ENCODE measurements at places on chromosomes 3 and 15. TPM values are rescaled to one million over a fixed set of nuclear protein-coding genes. Genes with fewer than 3 reads are reported as not detected.

DNA sequence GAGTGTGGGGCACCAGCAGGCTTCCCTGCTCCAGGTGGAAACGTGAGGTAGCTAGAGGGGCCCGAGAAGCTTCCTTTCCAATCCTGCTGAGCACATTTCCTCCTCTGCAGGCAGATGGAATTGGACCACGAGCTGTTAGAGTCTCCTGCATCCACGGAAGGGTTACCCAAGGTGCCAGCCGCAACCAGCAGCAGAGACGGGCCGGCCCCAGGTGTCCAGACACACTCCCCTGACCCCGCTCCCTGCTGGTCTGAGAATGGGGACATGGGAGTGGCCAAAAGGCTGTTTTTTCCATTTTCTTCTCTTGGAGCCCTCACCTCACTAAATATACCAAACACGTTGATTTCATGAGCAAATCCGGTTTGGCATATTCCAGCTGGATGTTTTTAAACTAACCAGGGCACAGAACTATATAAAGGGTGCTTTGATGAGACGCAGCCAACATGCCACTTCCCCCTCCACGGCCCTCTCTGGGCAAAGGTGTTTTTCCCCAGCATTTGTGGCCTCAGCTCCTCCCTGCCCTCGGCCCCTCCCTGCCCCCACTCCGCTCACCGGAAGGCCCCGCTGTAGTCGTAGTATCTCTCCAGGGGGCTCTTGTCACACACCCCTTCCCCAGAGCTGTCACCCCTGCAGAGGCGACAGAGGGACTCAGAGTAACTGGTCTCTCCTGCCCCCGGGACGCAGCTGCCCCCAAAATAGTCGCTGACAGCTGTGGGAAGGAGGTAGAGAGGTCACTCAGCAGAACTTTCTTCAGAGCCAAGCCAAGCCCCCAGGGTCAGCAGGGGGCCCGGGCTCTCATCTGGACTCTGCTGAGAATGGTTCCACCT lies 7.0 kb downstream of the MELTF start:
- no peaks in the 10 kb centered on the region for H3K27me3 ChIP-seq
- DNase-seq: peak; percentile 14
- H3K4me3 ChIP-seq: no peak overlapping the region
- no peak overlapping the region for H3K27ac ChIP-seq
- H3K4me1 ChIP-seq: peaks cover 14% of the 10 kb centered on the region
- no peaks in the 10 kb centered on the region for H3K36me3 ChIP-seq

ZNF502 gene
- 3.3 TPM for total RNA-seq

CKMT1A gene
- total RNA-seq: 147 TPM

DNA sequence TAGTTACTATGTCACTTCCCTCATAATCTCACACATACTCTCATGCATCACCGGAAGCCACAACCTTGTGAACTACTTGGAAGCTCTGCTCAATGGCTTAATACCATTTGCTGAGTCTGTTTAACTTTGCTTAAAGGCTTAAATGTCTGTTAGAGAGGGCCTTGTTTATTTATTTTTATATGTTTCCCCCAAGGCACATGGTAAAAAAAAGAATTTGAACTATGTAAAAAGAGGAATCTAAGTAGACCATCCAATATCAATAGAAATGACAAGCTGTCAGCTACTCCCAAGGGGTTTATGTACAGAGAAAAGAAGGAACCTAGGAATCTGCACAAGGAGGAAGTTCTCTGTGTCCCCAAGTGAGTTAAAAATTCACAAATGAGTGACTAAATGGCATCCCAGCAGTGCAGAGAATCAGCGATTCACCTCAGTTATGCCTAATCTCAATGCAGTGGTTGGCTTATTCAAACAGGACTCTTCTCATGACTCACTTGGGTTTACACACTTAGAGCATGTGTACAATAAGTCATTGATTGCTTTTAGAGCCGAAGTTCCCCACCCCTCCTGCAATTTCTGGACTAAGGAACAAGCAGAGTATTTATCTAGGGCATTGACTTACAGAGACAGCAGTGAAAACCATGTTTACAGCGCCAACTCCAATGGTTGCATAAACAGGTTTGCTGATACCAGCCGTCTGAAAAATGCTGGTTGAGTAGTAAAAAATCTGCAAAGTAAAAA lies 24.4 kb downstream of the SLC2A2 start:
- H3K36me3 ChIP-seq: no peaks in the 10 kb centered on the region
- peaks cover 6% of the 10 kb centered on the region for H3K4me1 ChIP-seq
- H3K27ac ChIP-seq: no peak overlapping the region
- DNase-seq: no peak
- H3K27me3 ChIP-seq: no peaks in the 10 kb centered on the region
- H3K4me3 ChIP-seq: no peak overlapping the region

- H3K27me3 ChIP-seq: no peaks in the 10 kb centered on the region
- no peak overlapping the region for H3K4me3 ChIP-seq
- H3K27ac ChIP-seq: no peak overlapping the region
- no peaks in the 10 kb centered on the region for H3K36me3 ChIP-seq
Observed at GRCh38 chr3:87161013-87161412, 66.1 kb upstream of the CHMP2B start.

SH2D7 gene
- 4.2 TPM for total RNA-seq

- DNase-seq: no peak
- no peak overlapping the region for H3K4me3 ChIP-seq
- H3K36me3 ChIP-seq: no peaks in the 10 kb centered on the region
- no peaks in the 10 kb centered on the region for H3K4me1 ChIP-seq
- H3K27ac ChIP-seq: no peak overlapping the region
- H3K27me3 ChIP-seq: no peaks in the 10 kb centered on the region
Observed at GRCh38 chr3:143565951-143566350, 282.3 kb downstream of the SLC9A9 start.

GRCh38 chr3:24155276-24155675 lies 210.2 kb downstream of the NR1D2 start:
- no peaks in the 10 kb centered on the region for H3K36me3 ChIP-seq
- no peaks in the 10 kb centered on the region for H3K27me3 ChIP-seq
- no peak overlapping the region for H3K4me3 ChIP-seq

DNA sequence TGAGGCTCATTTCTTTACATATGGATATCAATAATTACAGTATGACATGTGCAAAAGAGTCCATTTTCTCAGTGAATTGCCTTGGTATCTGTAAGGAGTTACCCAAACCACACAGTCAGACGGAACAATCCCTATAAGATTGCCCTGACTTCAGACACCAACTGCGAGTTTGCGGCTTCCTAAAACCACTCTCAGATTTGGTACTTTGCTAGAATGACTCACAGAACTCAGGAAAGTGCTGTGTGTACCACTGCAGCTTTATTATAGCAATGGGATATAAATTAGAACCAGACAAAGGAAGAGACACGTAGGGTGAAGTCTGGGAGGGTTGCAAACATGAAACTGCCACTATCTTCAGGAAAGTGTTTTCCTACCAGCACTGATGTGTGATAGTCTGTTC lies 45.8 kb upstream of the ATP13A3 start:
- H3K27ac ChIP-seq: no peak overlapping the region
- H3K36me3 ChIP-seq: no peaks in the 10 kb centered on the region
- no peaks in the 10 kb centered on the region for H3K27me3 ChIP-seq
- H3K4me1 ChIP-seq: peaks cover 4% of the 10 kb centered on the region

XPC gene
- 88.3 TPM for total RNA-seq

GRCh38 chr3:48716508-48716981 lies 476 bp downstream of the IP6K2 start:
- peak; percentile 53 for DNase-seq
- peaks cover 35% of the 10 kb centered on the region for H3K36me3 ChIP-seq
- H3K27ac ChIP-seq: peak overlapping the region; percentile 88
- peaks cover 40% of the 10 kb centered on the region for H3K4me1 ChIP-seq
- H3K4me3 ChIP-seq: peak overlapping the region; percentile 74
